M059J (cell line): ENCODE measurements at places on chromosomes 11 and 22. TPM values are rescaled to one million over a fixed set of nuclear protein-coding genes. Genes with fewer than 3 reads are reported as not detected.

DNA sequence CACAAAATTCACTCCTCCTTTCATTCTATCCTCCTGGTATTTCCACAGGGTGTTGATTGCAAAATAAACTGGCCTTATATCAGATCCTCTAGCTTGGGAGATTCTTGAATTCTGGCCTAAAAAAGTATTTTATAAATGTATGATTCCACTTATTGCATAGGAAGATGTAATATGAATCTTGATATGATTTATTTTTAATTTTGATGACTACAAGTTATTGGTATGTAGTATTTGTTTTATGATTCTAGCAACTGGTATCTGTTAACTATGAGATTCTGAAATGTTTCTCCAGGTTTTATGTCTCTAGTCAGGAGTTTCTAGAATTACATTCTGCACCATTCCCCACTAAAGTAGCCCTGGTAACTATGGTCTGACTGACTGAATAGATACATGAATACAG, 373.9 kb upstream of the C11orf87 start:
- DNase-seq = no peak

DNA sequence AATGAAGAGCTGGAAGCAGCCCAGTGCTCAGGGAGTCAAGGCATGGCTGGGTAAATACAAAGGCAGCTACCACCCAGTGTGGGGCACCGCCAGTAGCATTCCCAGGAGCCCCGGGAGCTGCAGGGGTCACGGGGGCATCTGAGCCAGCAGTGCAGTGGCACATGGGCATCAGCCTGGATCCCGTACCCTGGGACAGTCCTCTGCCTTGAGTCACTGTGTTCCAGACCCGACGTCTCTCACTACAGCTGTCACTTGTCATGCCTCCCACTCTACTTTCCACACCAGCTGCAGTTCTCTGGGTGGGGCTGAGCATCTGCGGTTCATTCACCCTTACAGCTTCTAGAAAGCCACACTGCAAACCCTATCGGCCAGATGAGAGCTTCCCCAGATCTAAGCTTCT, 29.6 kb downstream of the DHCR7 start:
- DNase-seq = no peak

TSGA10IP gene
- total RNA-seq = not detected in 2 replicates

LIF gene
- total RNA-seq = 7.5 and 9.9 TPM in 2 replicates

DNA sequence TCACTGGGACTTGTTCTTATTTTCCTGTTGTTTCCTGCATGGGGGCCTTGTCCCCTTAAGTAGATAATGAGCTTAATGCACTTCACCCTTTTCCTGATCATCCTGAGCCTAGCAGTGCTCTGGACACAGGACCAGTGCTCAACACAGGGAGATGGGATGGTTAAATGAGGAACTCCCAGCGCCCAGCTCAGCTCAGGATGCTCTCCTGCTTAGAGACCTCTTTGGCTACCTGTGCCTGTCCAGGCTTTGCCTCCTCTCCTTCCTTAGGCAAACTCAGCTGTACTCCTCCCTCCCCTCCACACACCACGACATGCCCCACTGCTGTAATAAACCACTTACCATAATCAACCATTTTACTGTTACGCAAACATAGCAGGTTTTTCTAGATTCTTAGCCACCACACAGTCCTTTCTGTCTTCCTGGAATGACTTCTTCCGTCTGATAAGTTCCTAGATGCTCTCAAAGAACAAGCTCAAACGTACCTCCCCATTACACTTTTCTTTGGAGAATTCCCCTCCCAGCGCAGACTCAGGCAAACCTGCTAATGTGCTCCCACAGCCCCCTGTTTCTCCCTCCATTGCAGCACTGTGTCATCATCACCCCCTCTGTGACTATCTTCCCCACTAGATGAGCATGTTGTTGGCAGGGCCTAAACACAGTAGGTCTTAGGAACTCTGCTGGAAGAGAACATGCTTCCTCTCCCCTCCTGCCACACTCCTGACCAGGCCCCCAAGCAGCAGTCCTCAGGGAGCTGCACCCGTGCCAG, 113.6 kb downstream of the MICAL2 start:
- DNase-seq = peak; percentile 44

EFCAB6 gene
- 0.54 TPM in 1 of 2 replicates, not detected in the other for total RNA-seq

MMP1 gene
- 75.7 and 80.6 TPM in 2 replicates for total RNA-seq

- no peak for DNase-seq
Observed at GRCh38 chr11:68450711-68451110, 9.8 kb upstream of the PPP6R3 start.

DNA sequence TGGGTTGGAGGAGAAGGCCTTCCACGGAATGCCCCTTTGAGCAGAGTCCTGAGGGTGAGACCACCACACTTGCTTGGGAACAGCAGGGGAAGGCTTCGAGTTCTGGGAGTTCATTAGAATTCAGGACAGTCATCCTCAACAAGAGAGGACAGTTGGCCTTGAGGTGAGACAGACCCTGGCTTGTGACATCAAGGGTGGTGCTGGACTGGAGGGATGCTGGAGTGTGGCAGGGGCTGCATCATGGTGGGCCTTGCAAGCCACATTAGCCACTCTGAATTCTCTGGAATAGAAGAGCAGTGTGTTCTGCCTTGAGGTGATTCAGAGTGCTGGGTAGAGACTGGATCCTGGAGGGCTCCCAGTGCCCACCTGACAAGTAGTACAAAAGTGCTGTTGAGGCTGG, 26.3 kb downstream of the APLP2 start:
- DNase-seq = no peak

GRCh38 chr11:122864386-122865115, 18.0 kb upstream of the JHY start:
- DNase-seq = no peak

GRCh38 chr11:47376107-47376524, 2.2 kb downstream of the SPI1 start:
- DNase-seq = no peak

DNA sequence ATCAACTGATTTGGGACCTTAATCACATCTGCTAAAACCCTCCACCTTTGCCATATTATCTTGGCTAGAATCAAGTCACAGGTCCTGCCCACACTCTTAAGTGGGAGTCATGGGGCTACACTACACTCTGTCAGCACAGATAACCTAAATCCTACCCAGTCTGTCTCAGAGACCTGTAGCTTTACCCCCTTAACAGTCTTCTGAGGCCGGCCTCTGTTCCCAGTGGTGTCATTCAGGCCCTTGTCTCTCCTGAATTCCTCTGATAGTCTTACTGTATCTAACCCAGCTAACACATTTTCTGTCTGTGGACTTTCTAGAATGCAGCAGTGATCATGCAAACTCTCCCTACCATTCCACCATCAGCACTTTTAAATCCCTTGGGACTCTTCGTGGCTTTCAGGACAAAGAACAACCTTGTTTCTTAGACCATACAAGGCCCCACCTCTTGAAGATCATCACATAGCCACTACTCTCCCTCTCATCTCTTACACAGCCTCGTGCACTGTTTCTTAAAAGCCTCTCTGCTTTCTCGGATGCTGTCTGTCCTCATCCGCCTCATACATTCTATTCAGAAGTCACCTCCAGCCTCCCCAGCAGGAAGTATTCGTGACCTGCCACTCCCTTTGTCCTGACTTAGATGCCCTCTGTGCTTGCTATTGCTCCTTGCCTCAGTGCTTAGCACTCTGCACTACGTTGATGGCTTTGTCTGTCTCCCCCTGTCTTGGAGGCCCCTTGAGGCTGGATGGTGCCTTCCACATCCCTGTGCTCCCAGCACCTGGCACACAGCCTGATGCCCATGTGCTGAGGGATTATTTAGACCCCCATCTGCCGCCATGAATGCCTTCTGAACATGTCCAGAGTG, 57.9 kb downstream of the PANX1 start:
- no peak for DNase-seq

DNA sequence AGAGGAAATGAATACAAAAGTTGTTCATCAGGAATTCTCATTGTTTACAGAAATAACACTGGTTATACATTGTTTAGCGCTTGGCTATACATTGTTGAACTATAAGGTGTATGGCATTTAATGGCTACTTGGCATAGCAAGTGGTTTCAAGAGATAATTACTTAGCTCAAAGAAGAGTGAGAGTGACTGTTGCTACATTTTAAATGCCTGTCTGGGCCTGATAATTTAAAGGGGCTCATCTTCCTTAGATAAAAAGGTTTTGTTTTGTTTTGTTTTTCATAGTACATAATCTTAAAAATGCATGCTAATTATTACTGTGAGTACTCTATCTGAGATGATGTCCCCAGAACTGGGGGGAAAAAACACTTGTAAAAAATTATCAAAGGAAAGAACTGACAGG, 1.5 kb upstream of the SMPD1 start:
- no peak for DNase-seq

SHANK3 gene
- 0.30 and 0.71 TPM in 2 replicates for total RNA-seq

GRM5 gene
- 0.10 and 0.22 TPM in 2 replicates for total RNA-seq
